CD4-positive, alpha-beta T cell treated with Interleukin-10 for 1 hour (primary cell): ENCODE measurements at places on chromosomes 6 and 20.

DNA sequence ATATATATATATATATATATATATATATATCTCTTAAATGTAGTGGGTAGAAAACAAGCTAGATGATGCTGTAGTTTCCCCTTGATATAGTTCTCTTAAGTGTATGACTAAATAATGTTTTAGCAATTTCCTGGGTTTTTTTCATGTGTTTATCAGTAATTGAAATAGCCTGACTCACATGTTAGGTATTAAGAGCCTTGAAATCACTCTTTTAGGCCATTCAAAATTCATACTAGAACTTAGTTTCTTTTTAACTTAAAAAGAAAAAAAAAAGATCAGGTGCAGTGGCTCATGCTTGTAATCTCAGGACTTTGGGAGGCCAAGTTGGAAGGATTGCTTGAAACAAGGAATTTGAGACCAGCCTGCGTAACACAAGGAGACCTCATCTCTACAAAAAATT is 44.1 kb downstream of the NKX2-4 start:
- DNase-seq: no peak

DNA sequence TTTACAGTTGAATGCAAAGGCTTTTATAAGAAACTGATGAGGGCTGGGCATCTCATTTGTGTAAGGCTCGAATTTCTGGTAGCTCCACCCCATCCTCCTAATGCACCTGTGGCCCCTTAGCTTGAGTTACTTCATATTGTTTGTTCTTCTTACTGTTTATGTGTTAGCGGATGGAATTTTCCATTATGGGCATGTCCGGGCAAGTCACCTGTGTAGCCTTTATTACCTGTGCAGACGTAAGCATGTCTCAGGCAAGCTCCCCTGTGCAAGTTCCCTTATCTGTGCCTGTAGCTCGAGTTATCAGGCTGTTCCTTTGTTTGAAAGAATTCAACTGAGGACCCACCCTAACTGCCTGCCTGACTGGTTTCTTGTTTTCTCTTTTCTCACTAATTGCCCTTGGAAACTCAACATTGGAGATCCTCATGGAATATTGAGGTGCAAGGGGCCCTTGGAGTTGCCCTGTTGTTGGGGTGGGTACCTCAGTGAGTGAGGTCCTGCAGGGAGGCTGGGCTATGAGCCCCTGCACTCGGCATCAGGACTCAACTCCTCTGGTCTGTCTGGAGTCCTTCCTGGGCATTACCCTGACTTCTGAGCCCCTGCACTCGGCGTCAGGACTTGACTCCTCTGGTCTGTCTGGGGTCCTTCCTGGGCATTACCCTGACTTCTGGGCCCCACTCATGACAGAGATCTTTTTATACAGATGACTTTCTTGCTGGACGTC is 207.9 kb upstream of the SULF2 start:
- DNase-seq: no peak

DNA sequence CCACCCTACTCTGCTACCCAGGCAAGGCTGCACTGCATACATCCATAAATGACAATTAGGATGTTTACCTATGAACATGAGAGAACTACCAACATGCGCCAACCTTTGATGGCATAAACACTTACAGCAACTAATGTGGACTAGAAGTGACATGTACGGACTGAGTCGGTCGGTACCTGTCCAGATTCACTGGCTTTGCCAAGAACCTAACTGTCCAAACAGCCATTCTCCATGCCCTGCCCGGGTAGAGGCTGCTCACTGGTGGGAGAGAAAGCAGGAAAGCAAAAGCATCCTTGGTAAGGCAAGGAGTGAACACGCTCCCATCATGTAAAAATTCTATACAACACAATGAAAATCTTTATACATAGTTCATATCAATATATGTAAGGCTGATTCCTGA is 30.0 kb downstream of the SYNDIG1 start:
- DNase-seq: no peak

GRCh38 chr6:117272891-117273290 is 7.5 kb downstream of the VGLL2 start:
- DNase-seq: no peak

GRCh38 chr20:58675641-58676040 is 17.0 kb upstream of the NPEPL1 start:
- no peak for DNase-seq

DNA sequence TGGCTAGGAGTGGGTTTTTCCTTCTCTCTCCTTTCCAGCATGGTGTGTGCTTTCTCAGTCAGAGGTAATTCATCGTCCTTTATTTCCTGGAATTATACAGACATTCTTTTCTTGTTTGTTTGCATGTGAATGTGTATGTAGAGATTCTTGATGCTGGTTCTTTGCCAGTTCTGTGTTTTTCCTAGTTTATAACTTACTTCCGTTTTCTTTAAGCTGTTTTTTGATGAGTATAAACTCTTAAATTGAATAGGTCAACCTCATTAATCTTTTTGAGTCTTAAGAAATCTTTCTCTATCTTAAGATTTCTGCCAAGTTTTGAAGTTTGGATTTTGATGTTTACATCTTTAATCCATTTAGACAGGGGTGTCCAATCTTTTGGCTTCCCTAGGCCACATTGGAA is 38.7 kb downstream of the IGF2R start:
- no peak for DNase-seq

- DNase-seq: no peak
These were observed 71.4 kb downstream of the PLCB4 start for GRCh38 chr20:9140162-9140760.

DNA sequence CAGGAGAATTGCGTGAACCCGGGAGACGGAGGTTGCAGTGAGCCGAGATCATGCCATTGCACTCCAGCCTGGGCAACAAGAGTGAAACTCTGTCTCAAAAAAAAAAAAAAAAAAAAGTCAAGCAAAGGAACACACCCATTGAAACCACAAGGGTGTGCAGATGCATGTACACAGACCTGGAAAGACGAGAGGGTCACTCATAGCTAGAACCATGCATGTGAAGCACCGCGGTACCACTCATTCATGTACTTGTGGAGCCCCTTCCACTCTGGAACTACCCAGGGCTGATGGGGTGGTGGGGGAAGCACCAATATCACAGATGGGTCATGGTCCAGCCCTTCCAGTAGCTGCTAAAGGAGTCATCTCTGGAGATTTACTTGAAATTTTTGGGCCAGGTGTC is 7.4 kb upstream of the TJAP1 start:
- DNase-seq: no peak

GRCh38 chr6:36120539-36120938 is 9.8 kb upstream of the MAPK13 start:
- peak; percentile 86 for DNase-seq

GRCh38 chr20:50724851-50725723 is 6.3 kb upstream of the PARD6B start:
- DNase-seq: no peak

GRCh38 chr6:82144007-82144851 is 103.3 kb downstream of the IBTK start:
- DNase-seq: no peak

- DNase-seq: no peak
These were observed 1.9 kb upstream of the TRIM38 start for GRCh38 chr6:25960734-25961133.

- DNase-seq: no peak
These were observed 165.7 kb upstream of the AFDN start for GRCh38 chr6:167660944-167661551.

DNA sequence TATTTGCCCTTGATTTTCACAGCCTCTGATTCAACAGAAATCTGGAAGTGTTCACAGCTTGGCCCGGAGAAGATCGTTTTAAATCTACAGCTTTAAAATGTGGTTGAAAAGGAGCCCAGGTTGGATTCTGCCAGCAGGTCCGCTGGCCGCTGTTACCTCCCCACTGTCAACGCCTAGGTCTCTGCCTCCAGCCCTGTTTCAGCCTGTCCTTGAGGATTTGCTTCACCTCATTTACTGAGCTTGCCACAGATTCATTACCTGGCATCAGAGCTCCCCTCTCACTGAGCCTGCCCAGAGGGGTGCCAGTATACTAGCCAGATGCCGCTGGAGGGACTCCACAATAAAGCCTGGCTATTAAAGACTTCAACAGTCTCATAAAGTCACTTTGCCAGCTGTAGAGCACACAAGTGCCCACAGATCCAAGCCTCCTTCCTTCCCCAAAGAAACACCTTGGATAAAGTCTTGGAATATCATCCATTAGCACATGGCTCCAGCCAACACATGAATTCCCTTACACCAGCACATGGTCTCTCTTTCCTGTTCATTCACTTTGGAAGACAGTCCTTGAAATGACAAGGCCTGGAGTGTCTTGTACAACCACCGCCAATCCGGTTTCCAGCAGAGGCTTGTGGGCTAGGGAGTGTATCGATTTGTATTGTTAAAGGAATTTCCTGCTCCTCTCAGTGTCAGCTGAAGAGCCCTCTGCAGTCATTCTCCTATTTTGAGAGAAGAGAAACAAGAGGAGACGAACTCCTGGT is 9.5 kb upstream of the NR2E1 start:
- no peak for DNase-seq

DNA sequence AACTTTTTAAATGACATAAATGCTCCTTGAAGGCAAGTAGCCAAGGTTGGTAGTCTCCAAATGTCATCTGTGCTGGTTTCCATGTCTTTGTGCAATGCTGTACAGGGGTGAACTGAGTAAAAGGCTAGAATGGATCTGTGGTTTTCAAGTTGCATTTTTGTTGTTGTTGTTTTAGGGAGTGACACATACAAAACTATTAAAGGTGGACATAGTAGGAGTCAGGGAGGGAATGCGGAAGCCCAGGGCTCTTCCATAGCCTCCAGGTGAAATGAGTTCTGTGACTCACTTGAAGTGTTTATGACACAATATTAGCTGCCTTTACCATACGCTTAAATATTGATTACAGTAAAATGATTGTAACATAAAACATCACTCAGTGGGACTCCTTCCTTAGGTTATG is 22.5 kb upstream of the QKI start:
- no peak for DNase-seq

DNA sequence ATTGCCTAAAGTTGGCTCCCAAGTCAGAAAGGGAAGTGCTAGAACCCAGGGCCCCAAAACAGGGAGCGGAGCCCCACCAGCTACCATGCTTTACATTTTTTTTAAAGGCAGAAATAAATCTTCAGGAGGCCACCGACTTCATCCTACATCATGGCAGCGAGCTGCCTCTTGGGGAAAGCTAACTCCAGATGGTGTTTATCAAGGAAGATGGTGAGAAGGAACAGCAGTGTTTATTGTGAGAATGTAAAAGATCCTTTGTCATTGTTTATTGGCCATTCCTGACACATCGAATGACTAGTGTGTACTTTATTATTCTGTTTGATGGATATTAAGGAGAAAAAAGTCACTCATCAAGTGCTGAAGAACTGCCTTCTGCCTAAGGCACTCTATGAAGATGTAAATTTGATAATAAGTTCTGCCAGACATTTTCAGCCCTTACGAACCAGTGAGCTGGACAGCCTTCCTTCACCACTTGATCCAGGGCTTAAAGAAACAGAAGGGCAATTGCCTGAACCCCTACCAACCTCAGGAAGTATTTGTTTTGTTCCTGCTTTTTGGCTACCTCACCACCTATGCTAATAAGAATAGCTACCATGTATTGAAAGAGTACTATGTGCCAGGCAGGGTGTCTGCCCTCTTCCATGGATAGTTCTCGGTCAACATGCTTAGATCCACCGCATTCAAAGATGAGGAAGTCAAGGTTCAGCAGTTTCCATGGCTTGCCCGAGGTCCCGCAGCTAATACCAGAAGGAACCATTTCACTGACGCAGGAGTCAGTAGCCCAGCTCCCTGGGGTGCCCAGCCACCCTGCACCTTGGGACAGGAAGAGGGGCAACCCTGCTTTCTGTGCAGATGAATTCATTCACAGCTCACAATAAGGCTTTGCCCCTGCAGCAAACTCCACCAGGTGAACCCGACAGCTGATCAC is 194.7 kb upstream of the RREB1 start:
- DNase-seq: no peak

GRCh38 chr6:134590449-134590848 is 272.5 kb upstream of the SGK1 start:
- no peak for DNase-seq

DNA sequence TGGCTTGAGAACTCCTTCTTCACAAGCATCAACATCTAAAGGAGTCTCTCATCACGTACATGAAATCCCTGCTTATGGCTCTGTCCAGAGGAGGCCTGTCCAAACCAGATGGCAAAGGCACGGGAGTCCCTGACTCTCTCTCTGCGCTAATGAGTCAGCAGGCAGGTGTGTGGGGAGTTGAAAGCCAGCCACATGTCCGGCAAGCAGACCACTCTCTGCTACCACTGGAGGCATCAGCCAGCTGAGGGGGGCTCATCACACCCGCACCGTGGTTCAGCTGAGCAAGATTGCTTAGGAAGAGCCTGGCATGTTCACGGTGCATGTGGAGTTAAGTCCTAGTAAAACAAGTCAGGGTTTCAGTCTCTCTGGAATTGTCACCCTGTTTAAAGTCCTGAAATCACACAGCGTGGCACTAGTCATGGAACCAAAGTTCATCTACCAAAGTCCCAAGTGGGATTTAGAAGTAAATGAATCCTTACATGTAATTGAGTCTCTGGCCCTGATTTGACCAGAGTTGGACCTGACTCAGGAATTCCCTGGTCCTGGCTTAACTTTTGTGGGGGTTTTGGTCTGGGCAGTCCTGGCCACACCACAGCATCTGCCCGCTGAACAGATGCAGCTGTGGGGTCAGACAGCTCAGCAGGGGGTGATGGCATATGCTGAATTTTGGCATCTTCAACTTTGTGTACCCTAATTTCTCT is 155.2 kb upstream of the RIN2 start:
- DNase-seq: no peak

DNA sequence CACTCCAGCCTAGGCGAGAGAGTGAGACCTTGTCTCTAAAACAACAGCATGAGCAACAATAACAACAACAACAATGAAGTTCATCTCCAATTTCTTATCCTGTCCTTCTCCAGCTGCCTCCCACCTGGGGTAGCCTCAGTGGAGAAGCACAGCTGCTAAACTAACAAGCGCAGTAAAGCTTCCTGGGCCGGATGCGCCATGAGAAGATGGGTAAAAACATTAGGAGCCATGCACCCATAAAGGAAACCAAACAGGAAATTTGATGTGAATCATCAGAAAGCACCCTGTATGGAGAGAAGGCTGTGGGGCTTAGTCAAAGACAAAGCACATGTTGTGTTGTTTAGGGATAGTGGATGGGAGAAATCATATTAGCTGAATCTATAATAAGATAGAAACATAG is 61.1 kb upstream of the CCN6 start:
- DNase-seq: peak; percentile 68

DNA sequence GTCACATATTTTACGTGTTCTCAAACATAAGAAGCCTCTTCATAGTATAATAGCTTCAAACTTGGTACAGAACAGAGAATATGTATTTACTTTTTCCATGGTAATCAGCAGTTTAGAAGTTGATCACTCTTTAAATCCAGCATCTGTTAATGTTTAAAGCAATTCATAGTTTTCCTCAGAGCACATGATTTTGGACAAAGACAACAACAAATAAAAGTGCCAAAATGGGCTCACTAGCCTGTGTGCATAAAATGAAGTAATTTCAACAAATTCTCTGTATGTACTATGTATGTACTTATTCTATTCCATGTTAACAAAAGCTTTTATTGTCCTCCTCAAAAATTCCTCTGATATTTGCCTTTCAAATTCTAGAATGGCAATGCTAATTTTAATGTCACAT is 38.1 kb upstream of the UST start:
- DNase-seq: no peak

GRCh38 chr6:27891320-27891875 is 20.8 kb downstream of the OR2B2 start:
- no peak for DNase-seq
